Right cardiac atrium (tissue), 5 donors: ENCODE measurements at places on chromosomes 12 and 14.

DNA sequence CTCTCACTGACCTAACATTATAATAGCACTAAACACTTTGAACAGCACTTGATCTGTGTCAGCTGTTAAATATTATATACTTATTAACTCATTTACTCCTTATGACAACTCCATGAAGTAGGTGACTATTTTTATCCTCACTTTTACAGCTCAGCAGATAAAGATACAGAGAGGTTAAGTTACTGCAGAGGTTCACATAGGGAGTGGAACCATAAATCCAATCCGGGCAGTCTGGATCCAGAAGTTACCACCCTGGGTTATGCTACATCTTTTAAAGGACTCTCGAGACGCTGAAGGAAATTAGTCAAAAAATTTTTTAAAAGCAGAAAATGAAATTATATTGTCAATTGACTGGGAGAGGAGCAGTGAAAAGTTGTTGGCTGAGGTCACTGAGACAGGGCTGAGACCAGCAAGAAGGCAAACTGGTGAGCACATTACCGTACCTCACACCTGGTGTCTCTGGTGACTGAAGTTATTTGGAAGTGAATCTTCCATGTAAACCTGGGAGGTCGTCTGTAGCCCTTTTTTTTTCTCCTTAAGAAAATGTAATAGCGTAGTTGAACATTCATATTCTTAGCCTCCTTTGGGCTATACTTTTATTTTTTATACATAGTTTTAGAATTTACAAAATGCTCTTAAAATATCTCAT, 1.2 kb upstream of the RIMKLB start:
- no peak for DNase-seq

- DNase-seq = no peak
Observed at GRCh38 chr12:106109168-106109910, 29.4 kb downstream of the NUAK1 start.

DNA sequence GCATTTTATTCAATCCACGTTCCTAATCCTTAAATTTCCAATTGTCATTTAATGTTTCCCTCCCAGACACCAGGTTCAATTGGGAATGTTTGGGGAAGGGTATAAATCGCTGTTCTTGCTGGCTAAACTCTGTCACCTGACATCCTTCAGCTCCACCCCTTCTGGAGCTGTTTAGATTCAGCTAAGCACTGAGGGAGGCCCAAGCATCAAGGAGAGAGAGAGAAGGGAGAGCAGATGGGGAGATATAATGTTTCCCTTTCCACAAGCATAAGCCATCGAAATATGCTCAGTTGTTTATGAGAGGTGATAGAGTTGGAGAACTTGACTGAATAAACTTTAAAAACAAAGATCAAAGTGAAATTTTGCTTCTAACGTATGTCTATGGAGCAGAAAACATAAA, 1.8 kb downstream of the ABCC9 start:
- no peak for DNase-seq

GRCh38 chr12:90275088-90275487, 566.5 kb upstream of the ATP2B1 start:
- DNase-seq = no peak

GRCh38 chr12:13745111-13745860, 236.1 kb downstream of the GRIN2B start:
- no peak for DNase-seq

- DNase-seq = no peak
Observed at GRCh38 chr12:96889273-96889933, 17.7 kb upstream of the NEDD1 start.

DNA sequence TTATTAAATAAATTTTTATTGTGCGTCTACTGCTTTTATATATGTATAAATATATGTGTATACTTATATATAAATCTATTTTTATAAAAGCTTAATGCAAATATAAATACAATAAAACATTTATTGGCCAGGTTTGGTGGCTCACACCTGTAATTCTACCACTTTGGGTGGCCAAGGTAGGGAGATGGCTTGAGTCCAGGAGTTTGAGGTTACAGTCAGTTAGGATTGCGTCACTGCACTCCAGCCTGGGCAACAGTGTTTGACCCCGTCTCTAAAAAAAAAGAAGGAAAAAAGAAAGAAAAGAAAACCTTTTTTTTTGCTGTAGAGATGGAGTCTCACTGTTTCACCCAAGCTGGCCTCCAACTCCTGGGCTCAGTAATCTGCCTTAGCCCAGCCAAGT, 20.9 kb downstream of the ACTR6 start:
- no peak for DNase-seq

GRCh38 chr14:20794644-20795369, 7.8 kb downstream of the RNASE1 start:
- DNase-seq = no peak

GRCh38 chr12:52010692-52011601, 4.2 kb downstream of the TAMALIN start:
- no peak for DNase-seq
